KBM-7 (cell line): ENCODE measurements at places on chromosomes 11 and 22.
A peak's percentile ranks its signal among the peaks of the same experiment; 100 is the strongest.

DNA sequence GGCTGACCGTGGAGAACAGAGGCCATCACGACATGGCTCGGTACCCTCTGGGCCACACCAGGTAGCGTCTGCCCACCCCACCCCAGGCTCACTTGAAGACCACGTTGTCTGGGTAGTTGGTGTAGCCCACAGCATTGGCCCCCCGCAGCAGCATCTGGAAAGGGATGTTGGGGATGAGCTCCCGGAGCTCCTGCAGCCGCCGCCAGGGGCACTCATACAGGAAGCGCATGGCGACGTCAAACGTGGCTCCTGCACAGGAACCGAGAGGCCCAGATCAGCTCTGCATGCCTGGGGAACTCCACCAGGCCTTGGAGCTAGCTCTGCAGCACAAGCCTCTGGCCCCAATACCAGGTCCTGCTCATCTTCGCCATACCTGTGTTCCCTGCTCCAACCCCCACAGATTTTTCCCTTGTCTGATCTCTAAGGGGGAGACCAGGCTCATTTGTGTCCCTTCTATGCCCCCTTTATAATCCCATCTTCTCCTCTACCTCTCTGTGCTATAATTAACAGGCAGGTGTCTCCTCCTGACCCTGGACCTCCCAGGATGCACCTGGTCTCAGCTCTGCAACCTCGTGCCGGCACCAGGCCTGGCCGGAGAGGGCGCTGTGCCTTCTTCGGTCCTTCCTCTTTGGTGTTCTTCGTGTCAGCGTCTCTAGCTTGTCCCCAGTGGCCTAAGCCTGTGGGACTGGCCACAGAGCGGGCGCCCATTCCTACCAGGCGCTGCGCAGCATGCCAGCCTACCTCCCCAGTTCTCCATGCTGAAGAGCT is 5.0 kb upstream of the LRFN4 start:
- no peak for DNase-seq

- no peak for DNase-seq
Observed at GRCh38 chr11:30091737-30092136, 74.9 kb upstream of the KCNA4 start.

- DNase-seq: no peak
Observed at GRCh38 chr11:84036664-84037194, 750.6 kb upstream of the CCDC90B start.

DNA sequence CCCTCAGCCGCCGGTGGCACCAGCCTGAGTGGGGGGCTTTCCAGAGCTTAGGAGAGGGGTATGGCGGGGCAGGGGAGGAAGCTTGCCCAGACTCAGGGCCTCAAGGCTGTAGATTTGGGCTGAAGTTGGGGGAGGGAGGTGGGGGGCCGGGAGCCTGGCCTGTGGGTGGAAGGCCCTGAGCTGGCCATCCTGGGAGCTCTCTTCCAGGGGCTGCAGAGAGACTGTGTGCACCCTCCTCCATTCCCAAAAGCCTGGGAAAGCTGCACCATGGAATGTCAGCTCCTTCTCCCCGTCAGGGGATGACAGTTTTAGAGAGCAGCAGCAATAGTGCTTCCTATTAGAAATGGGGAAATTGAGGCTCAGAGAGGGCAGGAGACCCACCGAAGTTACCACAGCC is 1.0 kb downstream of the SYT12 start:
- no peak for DNase-seq

DNA sequence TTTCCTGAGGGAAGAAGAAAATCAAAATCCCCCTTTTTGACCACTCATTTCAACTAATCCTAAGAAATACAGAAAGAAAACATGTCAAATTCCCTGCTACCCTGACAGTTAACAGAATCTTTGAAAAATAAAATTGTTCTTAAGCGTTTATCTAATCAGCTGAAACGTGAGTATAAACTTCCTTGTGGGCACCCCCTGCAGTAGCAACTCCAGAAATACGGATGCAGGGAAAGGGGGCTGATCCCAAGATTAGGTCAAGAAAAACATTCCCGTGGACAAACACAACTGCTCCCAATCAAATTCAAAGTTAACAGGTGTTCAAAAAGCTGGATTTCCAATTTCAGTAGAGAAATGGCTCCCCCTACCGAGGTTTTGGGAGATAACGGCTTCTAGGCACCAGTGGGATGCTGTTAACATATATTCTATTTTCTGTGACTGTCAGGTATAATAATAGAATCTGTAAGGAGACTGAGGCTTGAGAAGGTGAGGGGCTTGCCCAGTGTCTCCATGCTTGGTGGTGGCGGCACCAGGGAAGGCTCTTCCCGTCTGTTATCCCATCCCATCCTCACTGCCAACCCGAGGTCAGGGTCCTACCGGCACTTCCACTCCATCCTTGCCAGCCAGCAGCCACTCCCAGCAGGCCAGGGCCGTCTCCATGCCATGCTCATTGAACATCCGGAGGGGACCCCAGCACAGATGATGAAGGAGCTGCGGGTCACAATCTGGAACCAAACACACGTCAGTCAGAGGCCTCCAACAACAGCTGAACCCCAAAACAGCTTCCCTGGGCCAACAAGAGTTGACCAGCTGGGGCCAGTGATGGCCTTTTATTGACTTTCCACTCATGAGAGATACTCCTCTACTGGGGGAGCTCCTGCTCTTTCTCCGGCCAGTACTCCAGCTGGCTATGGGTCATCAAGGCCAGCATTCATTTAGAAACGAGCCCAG is 32.0 kb upstream of the SERPIND1 start:
- DNase-seq: peak; percentile 54

GRCh38 chr11:133834682-133835592 is 10.4 kb downstream of the SPATA19 start:
- DNase-seq: peak; percentile 68

- peak; percentile 63 for DNase-seq
Observed at GRCh38 chr11:32385998-32386397, 49.3 kb downstream of the WT1 start.

DNA sequence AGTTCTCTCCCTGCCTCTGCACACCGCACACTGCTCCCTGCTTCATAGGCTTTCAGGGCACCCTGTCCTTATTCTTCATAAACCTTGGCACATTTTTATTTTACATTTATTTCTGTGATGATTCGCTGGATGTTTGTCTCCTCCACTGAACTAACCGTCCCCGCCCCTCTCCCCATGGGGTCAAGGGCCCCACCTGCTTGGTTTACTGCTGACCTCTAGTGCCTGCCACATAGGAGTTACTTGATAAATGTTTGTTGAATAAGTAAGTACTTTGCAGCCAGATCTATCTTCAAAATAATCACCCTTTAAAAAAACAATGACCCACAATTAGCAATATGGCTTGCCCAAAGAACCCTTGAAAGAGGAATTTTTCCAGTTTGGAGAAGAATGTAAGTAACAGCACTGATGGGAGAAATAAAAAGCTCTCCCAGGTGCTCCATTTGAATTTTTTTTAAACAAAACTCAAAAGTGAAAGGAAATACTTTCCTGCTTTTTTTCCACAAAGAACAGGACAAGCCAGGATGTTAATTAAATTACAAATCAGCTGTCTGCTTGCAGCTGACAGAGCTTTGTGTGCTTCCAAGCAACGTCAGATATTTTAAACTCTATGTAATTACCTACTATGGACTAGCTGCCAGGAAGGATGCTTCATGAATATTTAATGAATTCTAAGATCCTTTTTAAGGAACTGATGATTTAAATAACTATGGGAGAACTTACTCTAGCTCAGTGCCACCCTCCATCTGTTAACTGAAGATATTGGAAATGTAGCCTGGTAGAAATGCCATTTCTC is 1083.6 kb downstream of the DLG2 start:
- DNase-seq: no peak

DNA sequence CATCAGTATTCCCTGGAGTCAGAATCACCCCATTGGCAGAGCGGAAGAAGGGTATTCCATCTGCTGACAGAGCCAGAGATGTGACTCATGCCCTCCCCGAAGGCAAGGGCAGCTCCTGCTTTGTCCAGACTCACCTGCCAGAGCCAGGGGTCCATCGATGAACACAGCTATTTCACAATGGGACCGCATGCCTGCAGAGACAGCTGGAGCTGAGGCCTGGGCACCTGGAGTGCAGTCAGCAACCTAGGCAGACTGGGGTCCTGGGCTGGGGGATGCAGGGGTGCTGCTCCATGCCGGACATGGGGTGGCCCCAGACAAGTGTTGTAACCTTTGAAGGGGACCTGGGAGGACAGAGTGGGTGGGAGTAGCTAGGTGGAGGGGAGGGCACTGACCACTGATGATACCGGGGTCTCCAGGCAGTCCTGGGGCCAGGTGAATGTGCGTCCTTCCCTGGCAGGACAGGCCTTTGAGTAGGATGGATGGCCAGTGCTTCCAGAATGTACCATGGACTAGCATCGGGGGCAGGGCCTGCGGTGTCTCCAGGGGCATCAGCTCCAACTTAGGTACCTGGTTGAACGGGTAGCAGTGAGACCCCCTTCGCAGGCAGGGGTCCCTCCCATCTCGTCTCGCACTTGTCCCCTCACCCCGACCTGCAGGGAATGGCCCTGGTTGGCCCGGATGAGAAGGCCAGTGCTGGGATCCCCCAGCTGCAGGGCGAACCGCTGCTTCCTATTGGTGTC is 1.7 kb downstream of the TRPT1 start:
- DNase-seq: no peak

- DNase-seq: no peak
Observed at GRCh38 chr11:103881584-103881983, 154.9 kb upstream of the DDI1 start.

DNA sequence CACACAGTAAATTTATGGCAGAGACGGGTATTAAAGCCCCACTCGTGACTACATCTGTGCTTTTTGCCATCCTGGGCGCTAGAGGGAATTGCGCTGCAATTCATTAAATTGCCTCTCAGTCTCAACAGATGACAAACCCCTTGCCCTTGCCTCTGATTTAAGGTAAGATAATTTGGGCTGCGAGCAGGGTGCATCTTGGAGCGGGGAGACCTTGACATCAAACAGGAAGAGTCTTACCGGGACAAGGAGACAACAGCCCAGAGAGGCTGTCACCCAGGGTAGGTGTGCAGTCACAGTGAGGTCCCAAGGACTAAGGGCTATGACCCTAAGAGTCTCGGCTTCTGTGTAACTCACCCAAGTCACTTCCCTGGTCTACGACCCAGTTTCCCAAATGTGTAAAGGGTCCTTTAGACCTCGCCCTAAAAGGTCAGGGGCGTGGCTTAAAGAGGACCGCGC is 449 bp upstream of the TOM1 start:
- DNase-seq: no peak

GRCh38 chr11:43222215-43222614 is 89.6 kb upstream of the API5 start:
- DNase-seq: no peak

DNA sequence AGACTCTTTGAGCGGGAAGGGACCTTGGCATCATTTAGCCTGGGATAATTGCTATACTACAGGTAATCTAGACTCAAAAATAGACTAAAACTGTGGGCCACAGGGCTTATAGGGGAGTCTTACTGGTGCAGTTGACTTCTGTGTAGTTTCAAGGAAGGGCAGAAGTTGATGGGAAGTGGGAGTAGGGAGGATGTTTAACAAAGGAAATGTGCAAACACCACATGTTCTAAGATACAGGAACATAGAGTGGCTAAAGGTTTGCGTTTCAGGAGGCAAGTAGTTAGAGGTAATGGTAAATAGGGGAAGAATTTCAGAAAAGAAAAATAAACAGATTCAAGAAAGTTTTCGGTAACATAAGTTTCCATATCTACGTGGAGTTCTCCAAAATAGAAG is 14.4 kb upstream of the SORL1 start:
- DNase-seq: peak; percentile 54

GRCh38 chr22:29871684-29872083 is 11.3 kb upstream of the MTMR3 start:
- no peak for DNase-seq

- no peak for DNase-seq
Observed at GRCh38 chr11:120324932-120325810, at the start of gene TLCD5. Gene TLCD5, plus strand, starts transcription at chr11:120325299. Its CDS starts 2,143 bp downstream, at chr11:120327442.

DNA sequence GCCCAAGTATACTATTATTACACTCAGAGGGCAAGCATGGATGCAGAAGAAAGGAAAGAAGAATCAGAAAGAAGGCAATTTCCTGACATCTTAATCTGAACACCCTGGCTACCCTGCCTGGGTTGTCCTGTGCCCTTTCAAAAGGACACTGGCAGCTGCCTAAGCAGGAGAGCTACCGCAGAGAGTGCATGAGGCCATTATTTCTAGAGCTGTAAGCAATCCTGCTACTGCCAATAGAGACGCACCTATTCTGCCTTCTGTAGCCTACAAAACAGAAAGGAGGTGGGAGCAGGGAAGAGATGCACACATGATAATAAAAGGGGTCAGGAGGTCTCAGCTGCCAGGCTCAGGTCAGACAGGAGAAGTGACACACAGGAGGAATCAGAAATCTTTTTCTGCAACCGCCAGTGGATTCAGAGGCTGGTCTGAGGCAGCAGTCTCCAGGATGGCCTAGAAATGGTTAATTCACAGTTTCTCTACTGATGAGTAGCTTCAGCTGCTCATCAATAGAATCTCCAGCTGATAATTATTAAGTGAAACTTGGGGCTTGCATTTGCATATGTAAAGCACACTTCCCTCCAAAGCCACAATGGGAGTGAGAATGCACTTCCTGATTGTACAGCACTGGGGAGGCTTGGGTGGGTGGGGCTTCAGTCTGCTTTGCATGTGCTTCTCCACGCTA is 253.9 kb downstream of the LARGE1 start:
- DNase-seq: no peak

DNA sequence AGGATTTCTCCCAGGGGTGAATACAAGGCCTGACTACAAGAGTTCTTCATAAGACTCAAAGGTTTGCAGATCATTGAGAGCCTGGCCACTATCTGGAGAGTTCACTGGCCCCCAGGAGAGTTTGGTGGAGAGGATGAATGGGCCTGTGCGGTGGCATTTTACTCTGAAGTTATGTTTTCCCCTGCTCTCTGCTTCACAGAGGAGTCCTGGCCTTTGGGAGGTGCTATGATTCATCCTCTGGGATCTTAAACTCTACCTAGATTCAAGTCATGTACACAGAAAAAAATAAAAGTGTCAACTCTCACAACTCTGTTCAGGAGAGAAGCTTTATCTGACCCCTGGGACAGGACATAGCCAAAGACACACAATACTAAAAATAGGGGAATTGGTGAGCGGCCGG is 159.1 kb upstream of the CARD18 start:
- no peak for DNase-seq

- peak; percentile 64 for DNase-seq
Observed at GRCh38 chr11:79708319-79708932, 267.6 kb upstream of the TENM4 start.

DNA sequence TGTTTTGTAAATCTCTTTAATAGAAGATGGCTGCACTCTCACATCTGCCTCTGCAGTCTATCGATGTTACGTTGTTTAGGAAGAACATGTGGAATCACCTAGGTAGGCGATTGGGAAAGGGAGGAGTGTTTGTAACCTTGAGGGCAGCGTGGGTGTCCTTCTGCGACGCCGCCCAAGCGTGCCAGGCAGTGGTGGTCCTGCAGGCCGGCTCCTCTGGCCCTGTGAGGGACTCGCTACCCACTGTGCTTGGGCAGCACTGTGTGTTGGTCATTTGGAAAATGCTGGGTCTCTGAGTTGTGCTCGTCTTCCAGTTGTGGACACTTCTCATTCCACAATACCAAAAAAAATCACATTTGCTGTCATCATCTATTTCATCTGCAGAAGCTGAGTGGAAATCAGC is 29.1 kb downstream of the CTTN start:
- DNase-seq: no peak

- no peak for DNase-seq
Observed at GRCh38 chr22:49550141-49550430, 277.6 kb downstream of the BRD1 start.

- no peak for DNase-seq
Observed at GRCh38 chr11:1755692-1756561, 5.5 kb upstream of the IFITM10 start.
